Stimulated activated CD4-positive, alpha-beta T cell treated with anti-CD3 and anti-CD28 coated beads, Interleukin-1b, Interleukin-23, amount 100 ng/mL, for 1 hour (primary cell): ENCODE measurements at places on chromosomes 4 and X.

- no peak for DNase-seq
These were observed 498.0 kb upstream of the BOD1L1 start for GRCh38 chr4:14125375-14126129.

- DNase-seq, result no peak
These were observed 15.9 kb downstream of the ACOT9 start for GRCh38 chrX:23727206-23727605.

- DNase-seq, result no peak
These were observed 2.0 kb downstream of the DHX15 start for GRCh38 chr4:24582235-24582832.

DNA sequence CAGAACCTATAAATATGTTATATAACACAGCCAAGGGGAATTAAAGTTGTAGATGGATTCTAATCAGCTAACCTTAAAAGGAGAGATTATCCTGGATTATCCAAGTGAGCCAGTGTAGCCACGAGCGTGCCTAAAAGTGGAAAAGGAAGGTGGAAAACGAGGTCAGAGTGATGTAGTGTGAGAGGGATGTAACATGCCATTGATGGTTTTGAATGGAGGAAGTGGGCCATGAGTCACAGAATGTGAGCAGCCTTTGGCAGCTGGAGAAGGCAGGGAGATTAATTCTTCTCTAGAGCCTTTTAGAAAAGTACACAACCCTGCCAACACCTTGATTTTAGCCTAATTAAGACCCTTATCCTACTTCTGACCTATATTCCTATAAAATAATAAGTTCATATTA is 149.1 kb downstream of the SLC39A8 start:
- DNase-seq, result no peak

GRCh38 chr4:123419885-123420755 is 23.5 kb downstream of the SPRY1 start:
- no peak for DNase-seq

GRCh38 chr4:164700471-164700870 is 53.5 kb upstream of the SMIM31 start:
- no peak for DNase-seq

- no peak for DNase-seq
These were observed 54.4 kb downstream of the SMAD1 start for GRCh38 chr4:145536044-145536443.

- DNase-seq, result no peak
These were observed 67.0 kb upstream of the TSPAN7 start for GRCh38 chrX:38494239-38494823.

DNA sequence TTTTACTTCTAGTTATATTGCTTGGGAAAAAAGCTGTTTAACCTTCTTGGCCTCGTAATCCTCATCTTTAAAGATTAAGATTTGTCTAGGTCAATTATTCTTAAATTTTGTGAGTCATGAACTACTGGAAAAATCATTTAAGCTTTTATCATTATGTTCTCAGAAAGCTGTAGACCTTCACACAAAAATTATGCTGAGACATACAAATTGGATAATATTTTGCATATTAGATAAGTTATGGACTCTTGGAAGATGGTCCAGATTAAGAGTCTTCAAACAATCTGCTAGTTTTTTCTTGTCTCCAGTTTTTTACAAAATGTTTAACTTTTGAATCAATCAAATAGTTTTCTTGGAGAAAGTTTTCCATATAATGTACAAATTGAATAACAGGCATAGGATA is 108.1 kb upstream of the NEIL3 start:
- DNase-seq, result no peak

- DNase-seq, result no peak
These were observed 1.6 kb downstream of the SLITRK4 start for GRCh38 chrX:143634309-143634662.

GRCh38 chr4:54683616-54684346 is 26.0 kb downstream of the KIT start:
- peak; percentile 16 for DNase-seq

- no peak for DNase-seq
These were observed 30.9 kb downstream of the STOX2 start for GRCh38 chr4:183936047-183936446.

DNA sequence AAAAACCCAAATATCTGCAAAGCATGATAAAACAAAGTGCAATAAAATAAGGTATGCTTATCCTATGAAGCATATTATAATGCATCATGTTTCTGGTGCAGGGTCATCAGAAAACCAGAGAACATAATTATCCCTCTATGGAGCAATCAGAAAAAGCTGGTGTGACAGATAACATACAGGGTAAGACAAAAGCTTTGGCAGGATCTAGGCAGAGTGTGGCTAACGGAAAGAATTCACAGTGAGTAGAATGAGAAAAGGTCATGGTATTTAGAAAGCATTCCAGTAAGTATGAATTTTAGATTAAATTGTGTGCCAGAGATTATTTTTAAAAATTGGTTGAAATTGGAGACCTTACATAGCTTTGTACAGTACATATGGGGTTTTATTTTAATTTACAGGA is 29.0 kb upstream of the UGT2B4 start:
- DNase-seq, result no peak

DNA sequence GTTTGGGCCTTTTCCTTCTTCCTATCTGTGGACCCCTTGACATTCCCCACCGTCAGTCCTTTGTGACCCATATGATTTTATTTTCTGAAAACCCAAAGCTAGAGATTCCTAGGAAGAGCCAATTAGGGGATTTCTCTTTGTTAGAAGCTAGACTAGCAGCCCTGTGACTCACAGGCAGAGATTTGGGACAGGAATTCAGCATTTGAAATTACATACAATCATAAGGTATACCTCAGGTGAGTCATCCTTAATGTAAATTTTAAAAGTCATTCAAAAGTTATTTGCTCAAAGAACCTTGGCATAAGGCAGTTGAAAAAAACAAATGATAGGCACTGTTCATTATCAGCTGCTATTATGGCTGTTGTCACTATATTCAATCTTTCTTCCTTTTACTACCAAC is 40.6 kb downstream of the USP26 start:
- DNase-seq, result no peak

DNA sequence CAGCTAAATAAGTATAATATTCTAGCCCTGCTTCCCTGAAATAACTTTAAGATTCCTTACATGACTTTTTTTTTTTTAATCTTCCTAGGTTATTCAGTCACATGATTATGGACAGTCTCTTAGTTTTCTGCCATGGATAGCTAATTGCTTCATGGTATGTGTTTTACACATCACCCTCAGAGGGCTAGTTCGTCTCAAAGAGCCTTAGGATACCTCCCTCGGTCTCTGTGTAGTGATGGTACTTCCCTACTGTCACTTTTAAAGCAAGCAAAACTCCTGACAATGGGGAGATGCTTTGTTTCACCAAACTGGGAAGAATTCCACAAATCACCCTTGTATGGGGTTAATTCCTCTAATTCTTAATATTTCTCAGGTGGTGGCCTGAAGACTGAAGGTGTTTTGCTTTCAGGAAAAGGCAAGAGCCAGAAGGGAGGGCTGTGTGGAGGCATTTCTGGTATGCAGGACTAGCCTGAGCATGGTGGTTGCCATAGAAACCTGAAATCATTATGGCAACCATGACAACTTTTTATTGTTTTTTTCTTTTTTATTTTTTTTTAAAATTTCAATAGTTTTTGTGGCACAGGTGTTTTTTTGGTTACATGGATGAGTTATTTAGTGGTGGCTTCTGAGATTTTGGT is 70.4 kb downstream of the BEX3 start:
- DNase-seq, result no peak

DNA sequence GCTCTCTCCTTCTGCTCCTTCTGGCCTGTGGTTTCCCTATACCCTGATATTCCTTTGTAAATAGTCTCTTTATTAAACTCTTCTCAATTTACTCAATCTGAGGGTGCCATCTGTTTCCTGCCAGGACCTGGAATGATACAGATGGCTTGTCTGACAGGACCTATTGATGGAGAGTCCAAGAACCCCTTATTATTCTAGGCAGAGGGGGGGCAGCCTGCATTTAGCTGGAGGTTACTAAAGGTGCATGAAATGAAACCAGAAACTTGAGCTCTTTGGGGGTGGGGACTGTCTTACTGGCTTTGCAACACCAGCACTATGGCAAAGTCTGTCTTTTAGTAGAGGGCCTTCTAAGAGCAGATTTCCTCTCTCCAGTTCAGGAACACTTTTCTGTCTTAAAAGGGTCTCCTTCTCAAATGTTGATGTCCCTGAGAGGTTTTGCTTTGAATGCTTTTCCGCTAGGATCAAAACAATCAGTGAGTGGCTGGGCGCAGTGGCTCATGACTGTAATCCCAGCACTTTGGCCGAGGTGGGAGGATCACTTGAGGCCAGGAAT is 162.5 kb upstream of the MED14 start:
- DNase-seq, result no peak

DNA sequence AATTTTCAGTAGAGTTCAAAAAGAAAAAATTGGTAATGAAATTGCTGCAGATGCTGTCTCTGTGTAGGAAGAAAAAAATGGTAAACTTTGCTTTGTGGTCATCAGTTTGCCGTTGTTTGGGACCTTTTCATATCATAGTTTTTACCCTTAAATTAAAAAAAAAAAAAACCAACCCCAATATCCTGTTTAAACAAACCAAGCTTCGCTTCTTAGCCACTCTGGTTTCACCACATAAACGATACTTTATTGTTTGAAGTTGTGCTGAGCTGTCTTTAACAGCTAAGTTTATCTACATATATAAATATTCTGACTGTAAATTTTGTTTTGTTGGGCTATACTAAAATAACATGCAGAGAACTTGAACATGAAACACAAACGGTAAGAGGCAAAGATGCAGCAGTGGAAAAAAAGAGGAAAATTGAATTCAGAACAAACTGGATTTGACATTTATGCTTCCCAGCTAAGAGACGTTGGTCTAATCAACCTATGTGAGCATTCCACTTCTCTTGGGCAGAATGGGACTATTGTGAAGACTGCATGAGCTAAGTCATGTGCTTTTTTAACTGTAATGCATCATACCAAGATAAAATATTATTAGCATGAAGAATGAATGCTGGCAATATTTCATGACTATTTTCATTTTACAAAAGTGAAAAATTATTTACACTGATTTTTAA is 15.7 kb upstream of the H2AZ1 start:
- DNase-seq, result no peak

DNA sequence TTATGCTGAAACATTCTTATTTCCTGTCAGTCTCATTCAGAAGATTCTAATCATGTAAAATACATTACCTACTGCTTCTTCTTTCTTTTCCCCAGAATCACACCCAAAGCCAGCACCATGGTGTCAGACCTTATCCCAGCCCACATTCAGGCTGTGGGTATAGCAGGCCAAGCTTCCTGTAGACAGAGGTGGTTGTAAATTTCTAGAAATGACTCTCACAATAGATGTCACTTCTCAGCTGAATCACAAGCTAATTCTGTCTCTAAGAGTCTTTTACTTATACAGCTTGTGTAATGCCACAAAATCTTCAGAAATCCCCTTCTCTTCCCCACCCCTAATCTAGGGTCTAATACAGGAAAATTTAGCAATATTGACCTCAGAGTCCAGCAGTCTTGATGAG is 239.6 kb downstream of the PARM1 start:
- no peak for DNase-seq

DNA sequence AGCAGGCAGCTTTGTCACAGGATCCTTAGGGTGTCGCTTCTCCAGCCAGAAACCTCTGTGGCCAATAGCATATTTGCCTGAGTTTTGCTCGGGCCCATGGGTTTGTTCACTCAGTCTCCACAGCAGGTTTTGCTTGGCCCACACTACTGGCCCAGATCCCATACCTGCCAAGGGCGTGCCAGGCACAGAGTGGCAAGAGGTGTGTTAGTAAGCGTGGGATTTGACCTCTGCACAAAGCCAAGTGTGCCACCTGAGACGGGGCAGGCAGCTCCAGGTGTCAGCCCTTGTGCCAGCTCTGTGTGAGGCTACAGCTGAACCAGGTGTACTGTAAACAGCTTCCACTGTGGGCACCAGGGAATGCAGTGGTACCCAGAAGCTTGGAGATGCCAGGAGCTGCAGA is 2003.0 kb downstream of the C4orf33 start:
- DNase-seq, result no peak

GRCh38 chrX:19019996-19020395 is 36.1 kb upstream of the PHKA2 start:
- no peak for DNase-seq

- DNase-seq, result no peak
These were observed 77.1 kb downstream of the ZFYVE28 start for GRCh38 chr4:2341261-2341841.

- no peak for DNase-seq
These were observed 264.3 kb downstream of the RAPGEF2 start for GRCh38 chr4:159366966-159367780.

- DNase-seq, result no peak
These were observed 190.2 kb upstream of the AGA start for GRCh38 chr4:177632481-177632880.

DNA sequence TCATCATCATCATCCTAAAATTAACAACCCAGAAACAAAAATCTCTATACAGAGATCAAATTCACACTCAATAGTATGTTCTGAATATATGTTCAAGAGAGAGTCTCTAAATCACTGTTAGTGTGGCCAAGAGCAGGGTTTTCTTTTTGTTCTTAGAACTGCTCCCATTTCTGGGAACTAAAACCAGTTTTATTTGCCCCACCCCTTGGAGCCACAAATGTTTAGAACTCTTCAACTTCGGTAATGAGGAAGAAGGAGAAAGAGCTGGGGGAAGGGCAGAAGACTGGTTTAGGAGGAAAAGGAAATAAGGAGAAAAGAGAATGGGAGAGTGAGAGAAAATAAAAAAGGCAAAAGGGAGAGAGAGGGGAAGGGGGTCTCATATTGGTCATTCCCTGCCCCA is 32.3 kb downstream of the CYBB start:
- DNase-seq, result no peak

DNA sequence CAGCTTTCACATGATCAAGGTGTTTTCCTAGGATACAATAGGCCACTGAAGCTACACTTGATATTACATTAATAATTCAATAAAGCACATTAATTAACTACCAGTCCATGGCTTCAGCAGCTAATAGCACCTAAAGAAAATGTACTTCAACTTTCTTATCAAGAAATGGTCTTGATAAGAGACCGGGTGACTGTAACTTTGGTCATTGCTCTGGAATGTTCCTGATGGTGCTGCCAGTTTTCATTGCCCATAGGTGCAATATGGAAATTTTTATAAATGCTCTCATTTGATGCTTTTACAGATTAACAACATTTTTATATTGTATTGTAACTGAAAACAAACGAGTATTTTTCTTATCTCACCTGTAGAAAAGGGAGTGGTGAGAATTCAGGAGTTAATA is 165.4 kb downstream of the SHROOM3 start:
- no peak for DNase-seq

GRCh38 chr4:7540206-7540605 is 105.5 kb upstream of the PSAPL1 start:
- DNase-seq, result no peak

DNA sequence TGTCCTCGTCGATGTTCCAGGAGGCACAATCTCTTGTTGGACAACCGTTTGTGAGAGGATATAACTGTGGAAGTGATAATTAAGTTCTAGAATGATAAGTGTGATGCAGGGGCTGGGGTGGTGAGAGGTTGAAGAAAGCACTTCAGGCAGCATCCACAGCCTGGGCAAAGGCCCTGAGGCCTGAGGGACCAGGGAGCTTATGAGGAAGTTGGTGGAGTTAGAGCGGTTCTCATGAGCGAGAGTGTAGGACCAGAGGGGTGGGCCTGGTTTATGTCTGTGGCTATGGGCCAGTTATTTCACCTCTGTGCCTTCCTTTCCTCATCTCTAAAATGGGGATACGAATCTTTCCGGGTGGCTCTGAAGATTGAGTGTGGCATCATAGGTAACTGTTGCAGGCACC is 2.7 kb downstream of the CCDC120 start:
- no peak for DNase-seq

- DNase-seq, result no peak
These were observed 92.8 kb downstream of the CBR4 start for GRCh38 chr4:168917138-168917779.
